ENCODE measurements at places on chromosomes 12 and 14. TPM values are rescaled to one million over a fixed set of nuclear protein-coding genes. Genes with fewer than 3 reads are reported as not detected.

Gene GAPDH
- 7,875 TPM for polyA plus RNA-seq

Gene LALBA
- polyA plus RNA-seq = not detected

Gene KRAS
- polyA plus RNA-seq = 8.0 TPM

Gene KRT6C
- polyA plus RNA-seq = not detected

Gene IFNG-AS1
- polyA plus RNA-seq = not detected

Gene CALM1
- polyA plus RNA-seq = 299 TPM

Gene ISM2
- 0.08 TPM for polyA plus RNA-seq

Gene MANSC1
- 2.9 TPM for polyA plus RNA-seq

Gene GPR84
- polyA plus RNA-seq = not detected

Gene APOF
- not detected for polyA plus RNA-seq

DNA sequence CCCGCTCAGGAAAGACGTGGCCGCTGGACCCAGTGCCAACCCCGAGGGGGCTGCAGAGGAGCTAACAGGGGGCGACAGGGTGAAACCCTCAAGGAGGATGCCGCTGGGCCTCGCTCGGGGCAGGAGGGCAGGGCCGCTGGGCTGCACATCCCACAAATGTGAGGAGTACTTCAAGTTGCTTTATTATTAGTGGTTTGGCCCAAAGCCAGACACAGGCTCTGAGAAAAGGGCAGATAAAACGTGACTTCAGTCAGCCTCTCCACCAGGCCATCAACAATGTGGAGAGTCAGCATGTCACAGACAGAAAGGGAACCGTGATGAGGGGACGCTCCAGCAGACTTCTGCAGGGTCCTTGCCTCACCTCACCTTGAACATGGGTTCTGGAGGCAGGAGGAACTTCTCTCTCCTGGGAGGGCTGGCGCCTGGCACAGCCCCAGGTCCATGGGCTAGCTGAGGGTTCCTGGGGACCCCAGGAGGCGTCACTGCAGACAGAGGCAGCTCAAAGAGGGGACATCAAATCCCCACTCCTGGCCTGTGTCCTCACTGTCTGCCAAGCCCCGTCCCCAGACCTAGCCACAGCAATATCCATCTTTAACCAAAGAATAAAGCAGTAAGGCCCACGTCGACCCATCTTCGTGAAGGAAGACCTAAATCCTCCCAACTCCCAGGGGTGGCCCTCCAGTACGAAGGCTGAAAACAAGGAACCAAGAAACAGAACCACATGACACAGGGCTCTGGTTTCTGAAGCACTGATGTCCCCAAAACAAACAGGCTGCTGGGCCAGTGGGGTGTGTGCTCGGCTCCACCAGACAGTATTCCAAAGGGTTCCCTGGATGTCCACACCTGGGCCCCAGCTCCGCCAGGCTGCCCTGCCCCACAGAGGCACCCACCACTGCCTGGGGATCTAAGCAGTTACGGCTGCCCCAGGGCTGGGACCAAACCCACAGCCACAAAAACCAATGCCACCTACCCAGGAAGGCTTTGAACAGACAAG lies 35.1 kb downstream of the CCDC85C start:
- DNase-seq = no peak

- no peak for DNase-seq
Observed at GRCh38 chr12:18165422-18165871, 75.5 kb upstream of the RERGL start.

DNA sequence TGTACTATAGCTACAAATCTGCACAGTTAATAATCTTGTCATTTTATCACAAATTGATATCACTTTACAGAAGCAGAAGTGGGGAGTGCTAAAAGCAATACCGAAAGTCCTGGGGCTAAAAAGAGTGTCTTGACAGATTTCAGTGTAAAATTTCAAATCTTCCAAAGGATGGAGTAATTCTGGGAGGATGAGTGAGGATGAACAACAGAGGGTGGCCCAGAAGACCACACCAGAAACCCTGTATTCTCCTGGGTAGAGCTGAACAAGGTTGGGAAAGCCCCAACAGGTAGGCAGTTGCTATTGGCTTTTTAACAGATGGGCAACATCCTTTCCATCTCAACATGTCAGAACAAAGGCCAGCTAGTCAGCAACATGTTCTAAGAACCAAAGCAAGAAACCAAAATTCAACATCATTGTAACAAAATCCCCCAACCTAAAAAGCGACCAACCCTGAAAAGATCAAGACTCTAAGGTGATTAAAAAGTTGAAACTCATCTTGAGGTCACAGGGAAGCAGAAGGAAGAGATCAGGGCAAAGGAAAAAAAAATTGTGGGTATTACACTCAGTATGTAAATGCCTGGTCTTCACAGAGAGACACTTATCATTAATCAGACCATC lies 38.8 kb downstream of the CBX5 start:
- no peak for DNase-seq

DNA sequence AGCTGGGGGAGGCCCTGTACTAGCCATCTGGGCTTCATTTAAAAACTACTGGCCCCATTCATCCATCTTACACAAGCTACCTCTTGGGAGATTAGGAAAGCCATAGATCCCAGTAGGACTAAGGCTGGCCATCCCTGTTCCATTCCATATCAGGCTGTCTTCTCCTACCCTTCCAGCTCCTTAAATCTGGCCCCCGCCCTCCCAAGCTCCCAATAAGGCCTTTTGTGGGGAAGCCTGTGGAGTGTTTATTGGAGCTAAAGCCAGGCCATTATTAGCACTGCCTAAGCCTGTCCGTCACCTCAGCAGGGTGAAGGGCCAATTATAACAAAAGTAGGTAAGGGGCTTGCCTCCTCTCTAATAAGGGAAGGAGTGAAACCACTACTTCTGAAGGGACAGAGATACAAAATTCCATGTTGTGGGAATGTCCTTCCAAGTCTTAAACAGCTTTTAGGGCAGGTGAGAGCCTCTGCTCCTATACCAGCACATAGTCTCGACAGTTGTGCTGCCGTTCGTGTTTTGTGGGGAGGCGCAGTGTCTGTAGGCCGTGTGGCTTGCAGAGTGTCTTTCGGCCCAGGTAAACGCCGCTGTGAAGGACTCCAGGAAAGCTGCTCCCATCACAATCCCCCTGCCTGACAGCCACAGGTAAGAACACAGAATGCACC lies 3.7 kb downstream of the MYL6 start:
- DNase-seq = no peak

- no peak for DNase-seq
Observed at GRCh38 chr12:31201382-31201781, 124.6 kb downstream of the SINHCAF start.

DNA sequence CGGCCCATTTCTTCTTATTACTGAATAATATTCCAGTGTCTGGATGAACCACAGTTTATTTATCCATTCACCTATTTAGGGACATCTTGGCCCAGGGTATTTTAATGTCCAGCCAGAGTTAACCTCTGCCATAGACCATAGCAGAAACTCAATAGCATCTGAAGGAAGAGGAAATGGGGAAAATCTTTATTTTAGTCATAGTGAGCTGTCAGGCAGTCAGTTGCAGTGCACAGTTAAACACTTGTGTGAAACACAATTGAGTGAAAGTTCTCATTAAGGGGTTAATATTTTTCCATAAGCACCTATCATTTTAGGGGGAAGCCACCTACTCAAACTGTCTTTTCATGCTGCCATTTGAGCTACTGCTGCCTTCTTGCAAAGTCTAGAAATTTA lies 197.3 kb upstream of the PPFIA2 start:
- no peak for DNase-seq

- no peak for DNase-seq
Observed at GRCh38 chr14:94059998-94060397, 21.0 kb downstream of the DDX24 start.

- peak; percentile 78 for DNase-seq
Observed at GRCh38 chr12:54126029-54126695, 62.6 kb downstream of the SMUG1 start.

DNA sequence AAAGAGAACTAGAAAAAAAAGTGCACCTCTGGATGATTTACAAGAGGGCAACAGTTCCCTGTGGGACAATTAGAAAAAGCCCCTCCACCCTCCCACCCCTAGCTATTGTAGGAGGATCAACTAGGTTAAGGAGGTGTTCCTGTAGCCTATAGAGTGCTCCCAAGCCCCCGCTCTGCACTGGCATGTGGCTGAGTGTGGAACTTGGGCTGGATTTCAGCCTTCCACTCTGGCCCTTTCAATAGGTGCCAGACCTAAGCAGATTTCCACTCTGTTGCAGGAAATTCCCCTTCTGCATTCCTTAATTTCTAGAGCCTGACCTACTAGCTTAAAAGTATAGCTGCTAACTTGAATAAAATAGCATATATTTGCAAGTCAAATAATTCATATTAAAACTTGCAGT lies 2.8 kb downstream of the NFATC4 start:
- no peak for DNase-seq

GRCh38 chr14:35113308-35113950 lies 8.4 kb downstream of the PPP2R3C start:
- no peak for DNase-seq

DNA sequence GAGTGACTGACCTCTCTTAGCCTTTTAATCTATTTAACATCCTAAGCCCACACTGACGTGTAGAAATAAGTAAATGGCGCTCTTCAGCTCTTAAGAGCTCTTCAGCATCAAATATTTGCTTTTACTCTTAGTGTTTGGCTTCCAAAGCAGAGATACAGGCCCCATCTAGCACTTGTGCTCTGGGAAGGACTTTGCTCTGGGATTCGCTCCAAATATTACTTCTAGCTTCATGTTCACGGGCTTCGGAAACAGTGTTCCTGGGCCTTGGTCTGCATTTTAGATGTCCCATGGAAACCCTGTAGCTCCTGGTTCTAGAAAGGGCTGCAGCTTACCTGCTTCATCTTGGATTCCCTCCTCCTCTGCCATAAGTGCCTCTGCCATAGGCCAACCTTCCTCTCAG lies 2.7 kb upstream of the NKX2-8 start:
- DNase-seq = no peak

DNA sequence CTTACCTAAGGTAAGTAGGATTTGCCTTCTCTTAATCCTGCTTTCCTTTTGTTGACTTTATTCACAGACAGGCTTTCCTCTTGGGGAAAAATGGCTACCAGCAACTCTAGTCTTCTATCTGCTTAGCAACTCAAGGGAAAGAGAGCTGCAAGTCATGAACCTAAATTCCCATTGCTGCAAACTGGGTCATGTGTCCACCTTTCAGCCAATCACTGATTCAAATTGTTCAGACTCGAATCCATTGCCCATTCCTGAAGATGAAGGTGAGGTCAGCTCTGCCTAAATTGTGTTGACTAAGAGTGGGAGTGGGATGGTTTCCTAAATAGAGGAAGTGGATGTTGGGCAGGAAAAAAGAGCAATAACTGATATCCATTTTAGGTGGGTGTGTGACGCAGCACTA lies 7.7 kb downstream of the FBXW8 start:
- no peak for DNase-seq

DNA sequence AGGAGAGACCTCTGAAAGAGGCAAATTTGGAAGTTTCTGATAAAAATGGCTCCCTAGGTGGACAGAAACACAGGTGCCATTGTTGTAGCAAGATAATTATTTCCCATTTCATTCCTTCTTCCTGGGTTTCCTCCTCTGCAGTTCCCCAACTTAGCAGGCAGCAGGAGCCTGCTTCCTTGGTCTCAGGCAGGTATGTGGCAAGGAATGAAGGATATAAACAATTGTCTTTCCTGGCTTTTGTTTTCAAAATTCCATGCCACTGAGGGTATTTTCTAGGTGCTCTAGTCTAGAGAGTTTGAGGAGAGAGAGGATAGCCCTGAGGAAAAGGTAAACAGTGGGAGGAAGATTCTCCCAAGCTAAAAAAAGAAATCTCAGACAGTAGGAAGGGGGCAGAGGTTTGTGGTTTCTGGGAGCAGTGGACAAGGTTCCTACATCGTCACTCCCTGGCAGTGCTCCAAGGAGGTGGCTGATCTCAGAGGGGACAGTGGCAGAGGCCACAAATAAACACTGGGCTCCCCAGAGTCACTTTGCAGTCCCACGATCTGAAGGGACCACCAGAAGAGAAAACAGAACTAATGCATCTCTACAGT lies 82.6 kb upstream of the IGF1 start:
- DNase-seq = no peak

- DNase-seq = no peak
Observed at GRCh38 chr14:77406086-77406485, 17.2 kb downstream of the NOXRED1 start.

- no peak for DNase-seq
Observed at GRCh38 chr12:79681008-79681590, 9.7 kb downstream of the PAWR start.

GRCh38 chr14:61547186-61548069 lies 147.9 kb upstream of the HIF1A start:
- no peak for DNase-seq

DNA sequence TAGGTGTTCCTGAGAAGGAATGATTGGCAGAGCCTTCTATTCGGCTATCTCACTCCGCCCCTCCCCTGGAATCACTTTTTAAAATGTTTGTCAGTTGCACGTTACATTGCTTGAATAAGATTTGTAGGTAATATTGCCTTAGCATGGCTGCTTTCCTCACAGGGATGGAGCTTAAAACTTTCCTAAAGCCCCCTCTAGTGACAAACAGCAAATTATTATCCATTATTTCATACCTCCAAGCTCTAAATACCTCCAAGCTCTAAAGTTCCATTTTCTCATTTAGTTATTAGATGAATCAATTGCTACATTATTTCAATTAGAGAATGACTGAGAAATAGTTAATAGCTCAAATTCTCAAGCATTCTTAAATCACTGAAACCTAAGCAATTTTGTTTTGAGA lies 5.1 kb upstream of the SPATA7 start:
- peak; percentile 22 for DNase-seq

GRCh38 chr12:97537501-97537900 lies 74.9 kb downstream of the RMST start:
- no peak for DNase-seq

- DNase-seq = no peak
Observed at GRCh38 chr12:107803092-107803491, 28.6 kb downstream of the ASCL4 start.

DNA sequence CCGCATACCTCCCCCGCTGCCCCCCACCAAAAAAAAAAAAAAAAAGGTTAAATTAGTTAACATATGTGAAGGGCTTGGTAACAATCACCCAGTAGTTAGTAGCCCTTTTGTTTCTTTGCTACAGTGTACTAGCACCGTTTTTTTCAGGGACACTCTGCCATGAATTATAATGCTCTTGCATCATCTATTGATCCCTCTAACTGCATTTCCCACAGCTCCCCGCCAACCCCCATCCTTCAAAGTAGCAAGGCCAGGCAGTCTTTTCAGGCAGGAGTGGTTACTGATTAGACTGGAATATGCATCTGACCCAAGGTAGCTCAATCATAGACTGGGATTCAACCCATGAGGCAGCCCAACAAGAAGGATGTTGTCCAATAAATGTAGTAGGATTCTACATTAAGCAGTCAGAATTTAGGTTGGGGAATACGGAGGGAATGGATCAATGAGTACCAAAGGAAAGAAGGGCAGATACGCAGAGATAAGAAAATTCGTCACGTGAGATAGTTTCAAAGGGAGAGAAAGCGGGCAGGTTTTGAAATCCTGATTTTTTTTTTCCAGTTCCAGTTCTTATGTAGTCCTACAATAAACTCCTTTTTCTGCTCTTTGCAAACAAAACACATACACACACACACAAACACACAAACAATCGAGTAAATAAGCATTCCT lies 39.8 kb upstream of the CRACR2A start:
- no peak for DNase-seq
